ENCODE measurements at places on chromosomes 4 and X. TPM values are rescaled to one million over a fixed set of nuclear protein-coding genes. Genes with fewer than 3 reads are reported as not detected.

The CCDC158 gene
- total RNA-seq, result not detected

The HSFX4 gene
- total RNA-seq, result not detected

The SPANXN3 gene
- not detected for total RNA-seq

The DMP1 gene
- not detected for total RNA-seq

The LRAT gene
- not detected for total RNA-seq

The ADH7 gene
- total RNA-seq, result not detected

The SPARCL1 gene
- not detected for total RNA-seq

The SPINK2 gene
- total RNA-seq, result not detected

The GABRE gene
- 6.1 TPM for total RNA-seq

The DMRTC1 gene
- total RNA-seq, result not detected

The SPIN4 gene
- total RNA-seq, result 7.5 TPM

The BEX2 gene
- total RNA-seq, result 0.88 TPM

The PDK3 gene
- total RNA-seq, result 5.9 TPM

The CENPVL2 gene
- total RNA-seq, result not detected

The TEC gene
- total RNA-seq, result 0.97 TPM

The SLC7A11 gene
- 79.3 TPM for total RNA-seq

The RRH gene
- not detected for total RNA-seq

The MTNR1A gene
- total RNA-seq, result not detected

Data from endothelial cell of umbilical vein (primary cell).